Smooth muscle cell of the umbilical artery (primary cell): ENCODE measurements at places on chromosomes 4 and X. TPM values are rescaled to one million over a fixed set of nuclear protein-coding genes. Genes with fewer than 3 reads are reported as not detected.

Gene SSX2
- not detected in 2 replicates for total RNA-seq

Gene GPR50
- total RNA-seq: not detected in 2 replicates

Gene CCDC160
- total RNA-seq: 0.18 and 0.30 TPM in 2 replicates

Gene FAM184B
- 0.05 TPM in 1 of 2 replicates, not detected in the other for total RNA-seq

Gene GYG2
- 3.3 and 15.4 TPM in 2 replicates for total RNA-seq

Gene MGARP
- 20.4 and 46.9 TPM in 2 replicates for total RNA-seq

Gene CYBB
- not detected in 2 replicates for total RNA-seq

Gene UTP3
- total RNA-seq: 21.7 and 27.9 TPM in 2 replicates

Gene TASL
- not detected in 2 replicates for total RNA-seq

Gene PABPC1L2B
- total RNA-seq: not detected in 2 replicates

Gene ANXA3
- 5.9 and 9.3 TPM in 2 replicates for total RNA-seq

Gene ARMCX1
- total RNA-seq: 32.0 and 46.3 TPM in 2 replicates

Gene HERC3
- total RNA-seq: 15.4 and 18.4 TPM in 2 replicates

Gene TMSB15C
- total RNA-seq: 3.6 TPM in 2 replicates

Gene SOX3
- not detected in 2 replicates for total RNA-seq

Gene GBA3
- total RNA-seq: not detected in 2 replicates

Gene STARD8
- 0.59 and 4.0 TPM in 2 replicates for total RNA-seq
